Stimulated activated CD8-positive, alpha-beta memory T cell treated with anti-CD3 and anti-CD28 coated beads, Interleukin-7, amount 100 ng/mL, for 48 hours (primary cell): ENCODE measurements at places on chromosomes 6 and 20.

- no peak for DNase-seq
These were observed 109.9 kb downstream of the IPCEF1 start for GRCh38 chr6:154246723-154247118.

GRCh38 chr6:56555438-56555872, 87.2 kb downstream of the DST start:
- DNase-seq = no peak

DNA sequence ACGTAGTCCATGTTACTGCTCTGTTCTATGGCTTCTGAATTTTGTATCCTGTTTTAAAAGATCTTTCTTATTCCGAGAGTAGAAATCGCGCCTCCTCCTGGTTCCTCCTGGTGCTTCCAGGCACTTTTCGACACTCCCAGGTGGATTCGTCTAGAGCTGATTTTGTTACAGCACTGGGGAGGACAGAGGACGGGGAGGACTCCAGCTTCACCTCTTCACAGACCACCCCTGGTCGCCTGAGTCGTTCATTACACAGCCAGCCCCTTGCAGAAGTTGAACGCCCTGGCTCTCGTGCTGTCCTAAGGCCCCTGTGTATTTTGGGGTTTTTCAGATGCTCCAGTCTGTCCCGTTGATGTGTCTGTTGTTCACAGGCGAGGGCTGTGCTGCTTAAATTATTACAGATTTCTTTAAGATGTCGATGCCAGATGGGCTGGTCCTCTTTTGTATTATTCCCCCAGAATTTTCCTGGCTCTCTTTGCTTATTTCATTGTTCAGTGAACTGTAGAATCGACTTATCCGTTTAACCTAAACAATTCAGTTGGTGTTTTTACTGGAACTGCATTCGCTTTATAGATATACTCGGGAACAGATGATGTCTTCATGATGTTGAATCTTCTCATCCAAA, 30.5 kb downstream of the COL20A1 start:
- DNase-seq = no peak

- DNase-seq = no peak
These were observed 30.1 kb downstream of the CITED2 start for GRCh38 chr6:139344186-139344963.
